Stimulated activated CD4-positive, alpha-beta T cell treated with anti-CD3 and anti-CD28 coated beads, Interleukin-15, amount 100 ng/mL, for 1 hour (primary cell): ENCODE measurements at places on chromosomes 13 and 19.

- no peak for DNase-seq
These were observed 60.5 kb upstream of the FAM216B start for GRCh38 chr13:42720858-42721219.

DNA sequence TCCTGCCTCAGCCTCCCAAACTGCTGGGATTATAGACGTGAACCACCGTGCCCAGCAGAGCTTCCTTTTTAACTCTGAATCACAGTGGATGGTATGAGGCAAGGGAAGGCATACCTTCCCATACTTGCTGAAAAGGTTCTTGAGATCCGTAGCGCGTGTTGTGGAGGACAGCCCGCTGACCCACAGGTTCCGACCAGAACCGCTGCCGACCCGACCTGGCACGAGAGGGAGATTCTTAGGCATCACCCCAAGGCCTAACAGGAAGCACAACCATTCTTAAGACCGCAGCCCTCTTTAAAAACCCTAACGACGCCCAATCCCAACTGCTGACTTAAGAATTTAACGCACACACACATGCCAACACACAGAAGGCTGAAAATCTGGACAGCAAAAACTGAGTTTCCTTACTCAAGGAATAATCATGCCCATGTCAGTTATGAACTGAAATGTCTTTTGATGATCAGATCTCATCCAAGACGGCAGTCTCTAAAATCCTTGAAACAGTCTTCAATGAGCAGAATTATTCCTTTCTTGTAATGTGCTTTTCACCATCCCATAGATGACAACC is 12.6 kb downstream of the SAFB2 start:
- no peak for DNase-seq

GRCh38 chr19:43700395-43701000 is 15.4 kb upstream of the IRGC start:
- DNase-seq, result no peak

DNA sequence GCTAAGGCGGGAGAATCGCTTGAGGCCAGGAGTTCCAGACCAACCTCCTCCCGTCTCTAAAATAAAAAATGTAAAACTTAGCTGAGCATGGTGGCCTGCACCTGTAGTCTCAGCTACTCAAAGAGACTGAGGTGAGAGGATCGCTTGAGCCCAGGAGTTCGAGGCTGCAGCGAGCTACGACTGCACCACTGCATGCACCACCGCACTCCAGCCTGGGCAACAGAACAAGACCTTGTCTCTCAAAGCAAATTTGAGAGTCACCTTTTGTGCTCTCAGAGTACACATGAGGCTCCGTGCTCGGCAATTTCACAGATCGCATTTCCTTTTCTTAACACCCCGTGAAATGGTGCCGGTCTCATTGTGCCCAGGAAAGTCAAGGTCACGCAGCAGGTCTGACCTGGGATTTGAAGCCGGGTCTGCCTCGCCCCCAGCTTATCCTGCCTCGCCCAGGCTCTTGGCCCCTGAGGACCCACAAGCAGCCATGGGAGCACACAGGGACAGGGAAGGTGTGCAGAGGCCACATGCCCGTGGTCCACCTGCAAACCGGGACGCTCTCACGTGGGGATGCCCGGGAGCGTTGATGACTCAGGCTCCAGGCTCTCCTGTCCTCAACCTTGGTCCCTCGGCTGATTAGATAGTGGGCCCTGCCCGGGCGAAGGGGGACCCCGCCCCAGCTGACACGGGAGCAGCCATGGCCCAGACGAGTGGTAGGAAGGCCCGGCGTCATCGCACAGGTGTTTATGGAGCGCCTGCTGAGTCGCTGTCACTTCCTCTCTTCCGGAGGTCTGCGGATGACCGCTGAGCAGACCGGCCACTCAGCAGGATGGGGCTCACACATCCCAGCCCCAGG is 1.1 kb upstream of the SMIM24 start:
- DNase-seq, result no peak

DNA sequence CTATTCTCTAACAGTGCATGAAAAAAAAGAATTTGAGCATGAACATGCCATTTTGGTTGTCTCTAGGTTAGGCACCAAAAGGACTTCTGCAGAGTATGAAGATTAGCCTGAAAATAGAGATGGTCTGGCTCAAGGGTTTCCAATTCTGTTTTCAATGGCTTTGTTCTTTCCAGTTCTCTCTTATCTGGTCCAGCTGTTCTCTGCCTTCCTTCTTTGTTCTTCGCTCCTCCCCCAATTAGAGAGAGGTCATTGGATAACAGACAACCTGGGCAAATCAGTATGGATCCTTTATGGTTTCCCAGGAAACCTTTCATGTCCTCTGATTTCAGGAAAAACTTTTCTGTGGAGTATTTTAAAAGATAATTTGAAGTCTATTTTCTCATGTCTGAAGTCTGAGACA is 623.4 kb downstream of the PCDH17 start:
- no peak for DNase-seq

DNA sequence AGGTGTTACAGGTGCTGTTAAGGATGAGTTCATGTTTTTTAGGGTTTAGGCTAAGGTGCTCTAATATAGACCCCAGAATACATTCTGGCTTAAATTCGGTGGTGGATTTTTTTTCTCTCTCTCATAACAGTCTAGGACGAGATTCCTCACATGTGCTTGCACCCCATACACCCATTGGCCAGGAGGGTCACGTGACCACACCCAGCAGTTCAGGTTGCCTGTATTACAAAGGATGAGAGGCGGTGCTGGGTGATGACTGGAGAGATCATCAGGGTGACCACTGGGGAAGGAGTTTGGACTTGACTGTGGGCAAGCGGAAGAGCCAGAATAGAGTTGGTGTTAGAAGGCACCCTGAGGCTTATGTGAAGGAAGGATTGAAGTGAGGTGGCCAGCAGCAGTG is 27.7 kb downstream of the PPP2R1A start:
- DNase-seq, result no peak

DNA sequence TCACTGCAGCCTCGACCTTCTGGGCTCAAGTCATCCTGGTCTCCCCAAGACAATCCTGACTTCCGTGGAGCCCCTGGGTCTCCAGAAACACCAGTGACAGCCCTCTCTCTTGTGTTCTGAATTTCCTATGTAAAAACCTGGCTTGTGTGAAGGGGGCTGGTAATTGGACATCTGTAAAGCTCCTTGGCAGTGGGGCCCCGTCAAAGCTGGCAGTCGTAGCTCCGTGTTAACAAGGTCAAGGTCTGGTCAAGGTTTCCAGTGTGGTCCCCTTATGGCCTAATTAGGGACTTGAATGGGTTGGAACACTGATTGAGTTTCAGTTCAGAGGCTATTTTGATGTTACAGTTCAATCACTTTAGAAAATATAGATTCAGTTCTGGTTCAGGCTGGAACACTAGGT is 32.8 kb upstream of the NDUFS7 start:
- DNase-seq, result no peak
